ENCODE measurements at places on chromosomes 5 and 9. TPM values are rescaled to one million over a fixed set of nuclear protein-coding genes. Genes with fewer than 3 reads are reported as not detected.

SLC6A19 gene
- 0.23 TPM for total RNA-seq

NIM1K gene
- total RNA-seq, result 3.0 TPM

OSMR gene
- 44.3 TPM for total RNA-seq

IL3 gene
- total RNA-seq, result not detected

FXN gene
- total RNA-seq, result 4.5 TPM

RNF44 gene
- total RNA-seq, result 50.0 TPM

NUTM2G gene
- total RNA-seq, result not detected

FCN2 gene
- total RNA-seq, result not detected

CARD6 gene
- 8.2 TPM for total RNA-seq

PCDHB13 gene
- total RNA-seq, result 5.9 TPM

KIF2A gene
- total RNA-seq, result 23.3 TPM

GABRA1 gene
- not detected for total RNA-seq

MRPL36 gene
- total RNA-seq, result 13.7 TPM

C1QTNF3 gene
- 6.9 TPM for total RNA-seq

IL33 gene
- total RNA-seq, result 11.3 TPM

ADAMTS19 gene
- not detected for total RNA-seq

ZFP37 gene
- total RNA-seq, result 3.7 TPM

NR4A3 gene
- total RNA-seq, result 5.9 TPM

FBP2 gene
- total RNA-seq, result not detected

FOXD4L5 gene
- not detected for total RNA-seq

SPATA6L gene
- 3.5 TPM for total RNA-seq

ZDHHC11B gene
- total RNA-seq, result 9.3 TPM

FAM221B gene
- total RNA-seq, result not detected

GHR gene
- 16.9 TPM for total RNA-seq

VLDLR gene
- total RNA-seq, result 8.4 TPM

LCN12 gene
- total RNA-seq, result not detected

DMRT2 gene
- total RNA-seq, result 1.1 TPM

OTP gene
- not detected for total RNA-seq

PCDHB11 gene
- 2.8 TPM for total RNA-seq
